ENCODE measurements at places on chromosomes 6 and 20.

GRCh38 chr6:89310929-89311328 lies 4.2 kb downstream of the GABRR2 start:
- peak; percentile 49 for DNase-seq

- no peak for DNase-seq
Observed at GRCh38 chr6:144485531-144485930, 200.4 kb downstream of the UTRN start.

- DNase-seq, result no peak
Observed at GRCh38 chr6:56730663-56731529, 88.2 kb upstream of the DST start.

GRCh38 chr6:130922922-130923321 lies 95.7 kb downstream of the SMLR1 start:
- DNase-seq, result no peak

Measured in neural progenitor cell (in vitro differentiated cells).